EL (cell line): ENCODE measurements at places on chromosomes 7 and 10.

DNA sequence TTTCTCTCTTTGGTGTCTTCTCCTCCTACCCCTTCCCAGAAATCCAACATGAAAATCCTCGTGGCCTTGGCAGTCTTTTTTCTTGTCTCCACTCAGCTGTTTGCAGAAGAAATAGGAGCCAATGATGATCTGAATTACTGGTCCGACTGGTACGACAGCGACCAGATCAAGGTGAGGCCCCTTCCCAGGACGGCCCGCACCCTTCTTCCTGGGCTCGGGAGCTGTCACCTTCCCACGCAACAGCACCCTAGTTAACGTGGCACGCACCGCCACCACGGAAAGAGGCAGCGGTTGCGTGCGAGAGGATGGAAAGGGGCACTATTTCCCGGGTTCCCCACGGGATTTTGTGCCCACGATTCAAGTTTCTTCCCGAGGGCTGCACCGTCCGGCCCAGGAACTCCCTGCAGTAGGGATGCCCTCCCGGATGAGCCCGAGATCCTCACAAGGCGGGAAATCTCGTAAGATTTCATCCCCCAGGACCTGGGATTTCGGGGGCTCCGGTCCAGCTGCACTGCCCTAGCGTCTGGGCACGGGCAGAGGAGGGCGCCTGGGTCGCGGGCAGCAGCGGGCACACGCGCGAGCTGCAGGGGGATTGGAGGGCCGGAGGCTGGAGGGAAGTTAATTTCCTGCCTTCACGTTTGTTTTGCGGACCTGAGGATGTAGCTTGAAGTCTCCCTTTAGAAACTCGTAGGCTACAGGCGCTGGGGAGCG, 834 bp downstream of the TAC1 start:
- no peak for DNase-seq

DNA sequence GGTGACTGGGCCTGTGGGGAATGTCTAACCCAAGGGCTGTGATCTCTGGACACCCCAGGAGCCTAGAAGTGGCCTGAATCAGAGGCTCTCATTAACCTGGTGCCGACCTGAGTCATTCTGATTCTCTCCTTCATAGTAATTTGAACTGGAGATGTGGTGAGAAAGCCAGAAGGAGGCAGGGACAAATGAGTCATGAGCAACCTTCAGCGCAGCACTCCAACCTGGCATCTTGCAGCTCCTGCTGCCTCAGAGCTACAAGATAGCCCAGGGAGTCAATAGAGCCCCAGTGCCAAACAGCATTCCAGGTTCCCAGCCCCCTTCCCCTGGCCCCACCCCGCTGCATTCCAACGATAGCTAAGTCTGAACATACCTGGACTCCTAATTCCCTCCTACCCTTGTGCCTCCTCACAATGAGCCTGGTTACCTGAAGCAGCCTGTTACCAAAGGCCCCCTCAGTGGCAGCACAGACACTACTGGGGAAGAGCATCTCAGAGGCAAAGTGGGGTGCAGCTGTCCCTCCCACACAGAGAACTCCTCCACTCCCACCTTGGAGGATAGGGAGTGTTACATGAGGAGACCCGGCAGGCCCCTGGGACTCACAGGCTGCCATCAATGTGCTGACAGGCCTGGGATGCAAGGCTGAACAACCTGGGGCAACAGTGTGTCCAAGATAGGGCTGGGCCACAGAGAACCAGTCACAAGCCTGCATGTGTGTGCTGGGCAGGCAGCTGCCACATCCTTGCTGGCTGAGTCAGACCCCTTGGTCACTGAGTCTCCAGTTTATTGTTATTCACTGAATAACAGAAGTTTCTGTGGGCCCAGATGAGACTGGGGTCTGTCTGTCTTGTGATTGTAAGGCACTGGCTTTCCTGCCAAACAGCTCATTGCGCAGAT, 76.8 kb upstream of the LEP start:
- DNase-seq, result peak; percentile 78

DNA sequence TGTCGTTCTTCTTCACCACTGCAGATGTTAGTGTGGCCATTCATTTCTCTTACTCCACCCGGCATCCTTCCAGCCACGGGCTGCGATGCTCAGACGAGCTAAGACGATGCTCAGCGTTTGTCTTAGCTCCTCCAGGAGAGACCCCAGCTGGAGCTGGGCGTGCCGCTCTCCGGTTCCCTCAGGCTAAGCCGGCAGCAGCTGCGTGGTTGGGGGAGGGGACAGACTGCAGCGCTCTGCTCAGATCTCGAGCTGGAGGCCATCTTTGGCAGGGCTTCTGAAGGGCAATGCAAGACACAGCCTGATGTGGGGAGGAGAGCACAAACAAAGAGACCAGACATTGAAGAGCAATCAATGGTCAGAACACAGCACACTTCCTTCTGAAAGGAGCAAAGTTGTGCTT, 4.8 kb downstream of the INA start:
- DNase-seq, result peak; percentile 19

DNA sequence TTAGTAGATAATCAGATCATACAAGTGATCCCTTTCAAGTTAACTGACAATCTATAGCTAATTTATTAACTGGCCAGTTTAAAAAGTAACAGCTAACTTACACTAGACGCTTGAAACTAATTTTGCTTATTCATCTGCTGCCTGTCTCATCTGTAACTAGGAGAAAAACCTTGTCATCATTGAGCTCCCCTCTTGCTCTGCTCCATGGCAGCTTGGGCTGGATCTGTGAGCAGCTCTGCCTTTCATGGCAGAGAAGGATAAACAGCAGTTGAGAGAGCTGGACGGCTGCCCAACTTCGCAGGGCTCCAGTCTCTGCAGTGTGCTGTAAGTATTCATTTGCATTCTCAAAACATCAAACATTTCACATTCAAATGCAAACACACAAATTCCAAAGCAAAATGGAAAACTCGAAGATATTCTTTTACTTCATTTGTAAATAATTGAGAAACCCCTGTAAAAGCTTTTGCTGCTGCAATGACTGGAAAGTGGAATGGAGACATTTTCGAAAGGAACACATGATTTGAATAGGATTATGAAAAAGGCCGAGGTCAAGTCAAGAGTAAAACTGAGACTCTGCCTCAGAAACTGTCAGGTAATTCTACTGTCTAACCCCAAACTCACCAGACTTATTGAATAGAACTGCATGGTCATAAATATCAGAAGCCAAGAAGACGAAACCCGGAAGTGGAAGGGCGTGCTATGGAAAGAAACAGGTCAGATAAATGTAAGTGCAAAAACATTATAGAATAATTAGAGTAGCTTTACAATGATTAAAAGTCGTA, 17.6 kb downstream of the SLC35B4 start:
- DNase-seq, result no peak

- no peak for DNase-seq
These were observed 51.1 kb downstream of the NOD1 start for GRCh38 chr7:30427296-30428070.

DNA sequence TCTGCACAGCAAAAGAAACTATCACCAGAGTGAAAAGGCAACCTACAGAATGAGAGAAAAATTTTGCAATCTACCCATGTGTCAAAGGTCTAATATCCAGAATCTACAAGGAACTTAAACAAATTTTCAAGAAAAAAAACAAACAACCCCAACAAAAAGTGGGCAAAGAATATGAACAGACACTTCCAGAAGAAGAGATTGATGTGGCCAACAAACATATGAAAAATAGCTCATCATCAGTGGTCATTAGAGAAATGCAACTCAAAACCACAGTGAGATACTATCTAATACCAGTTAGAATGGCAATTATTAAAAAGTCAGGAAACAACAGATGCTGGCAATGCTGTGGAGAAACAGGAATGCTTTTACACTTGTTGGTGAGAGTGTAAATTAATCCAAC, 7.1 kb upstream of the MKLN1 start:
- no peak for DNase-seq

DNA sequence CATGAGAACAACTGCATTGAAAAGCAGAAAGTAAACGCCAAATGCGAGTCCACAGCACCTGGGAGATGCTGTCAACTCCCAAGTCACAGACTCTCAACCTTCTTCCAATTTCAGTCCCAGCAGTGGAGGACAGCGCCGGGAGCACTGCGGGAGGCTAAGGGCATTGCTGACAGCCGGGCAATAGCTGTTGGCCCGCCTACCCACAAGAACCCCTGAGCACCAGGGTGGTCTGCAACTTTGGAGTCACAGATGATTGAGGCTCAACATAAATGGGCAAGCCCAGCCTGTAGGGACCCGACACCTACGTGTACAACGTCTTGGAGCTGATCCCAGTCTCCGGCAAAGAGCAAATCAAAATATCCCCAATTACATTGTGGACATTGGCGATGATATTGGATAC, 262.9 kb downstream of the TCERG1L start:
- no peak for DNase-seq

GRCh38 chr7:140926021-140926817, 1.5 kb upstream of the BRAF start:
- no peak for DNase-seq

DNA sequence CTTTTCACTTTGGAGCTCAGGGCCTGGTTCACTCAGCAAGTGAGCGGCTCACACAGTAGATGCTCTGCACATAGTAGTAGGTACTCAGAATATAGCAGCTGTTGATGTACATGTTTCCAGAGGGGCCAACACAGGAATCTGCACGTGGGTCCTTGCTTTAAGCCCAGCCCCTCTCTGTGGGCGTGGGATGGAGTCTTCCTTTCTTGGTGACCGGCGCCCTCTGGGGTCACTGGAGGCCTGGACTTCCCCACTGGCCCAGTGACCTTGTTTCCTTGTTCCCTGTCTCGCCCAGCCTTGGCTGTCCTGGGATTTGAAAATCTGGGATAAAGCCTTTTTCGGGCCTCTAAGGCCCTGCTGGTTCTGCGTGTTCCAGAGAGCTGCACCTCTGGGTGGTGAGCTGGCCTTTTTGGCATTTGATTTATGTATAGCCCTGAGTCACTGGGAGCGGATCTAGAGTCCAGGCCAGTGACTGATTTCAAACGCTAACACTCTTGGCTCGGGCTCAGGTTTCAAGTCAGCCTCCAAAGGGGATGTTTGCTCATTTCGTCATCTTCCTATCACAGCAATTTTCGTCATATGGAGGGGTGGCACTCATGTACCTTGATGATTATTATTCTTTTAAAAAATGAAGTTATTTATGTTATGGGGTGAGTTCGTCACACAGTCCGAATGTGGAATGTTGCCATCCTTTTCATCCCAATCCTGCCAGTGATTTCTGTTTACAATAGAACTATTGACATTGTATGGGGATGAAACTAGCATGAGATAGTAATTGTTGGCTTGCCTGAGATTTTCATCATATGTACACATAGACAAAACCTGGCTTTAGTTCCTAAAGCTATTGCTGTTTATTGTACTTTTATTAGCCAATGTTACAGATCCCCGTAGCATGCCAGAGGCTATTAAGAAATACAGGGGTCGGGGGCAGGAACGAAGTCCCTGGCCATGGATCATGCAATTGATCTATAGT, 65.5 kb downstream of the CUX1 start:
- DNase-seq, result peak; percentile 100

- DNase-seq, result peak; percentile 2
These were observed 156.4 kb downstream of the ARID5B start for GRCh38 chr10:62057850-62058249.

GRCh38 chr7:2172311-2173188, 60.2 kb downstream of the MAD1L1 start:
- DNase-seq, result peak; percentile 86

DNA sequence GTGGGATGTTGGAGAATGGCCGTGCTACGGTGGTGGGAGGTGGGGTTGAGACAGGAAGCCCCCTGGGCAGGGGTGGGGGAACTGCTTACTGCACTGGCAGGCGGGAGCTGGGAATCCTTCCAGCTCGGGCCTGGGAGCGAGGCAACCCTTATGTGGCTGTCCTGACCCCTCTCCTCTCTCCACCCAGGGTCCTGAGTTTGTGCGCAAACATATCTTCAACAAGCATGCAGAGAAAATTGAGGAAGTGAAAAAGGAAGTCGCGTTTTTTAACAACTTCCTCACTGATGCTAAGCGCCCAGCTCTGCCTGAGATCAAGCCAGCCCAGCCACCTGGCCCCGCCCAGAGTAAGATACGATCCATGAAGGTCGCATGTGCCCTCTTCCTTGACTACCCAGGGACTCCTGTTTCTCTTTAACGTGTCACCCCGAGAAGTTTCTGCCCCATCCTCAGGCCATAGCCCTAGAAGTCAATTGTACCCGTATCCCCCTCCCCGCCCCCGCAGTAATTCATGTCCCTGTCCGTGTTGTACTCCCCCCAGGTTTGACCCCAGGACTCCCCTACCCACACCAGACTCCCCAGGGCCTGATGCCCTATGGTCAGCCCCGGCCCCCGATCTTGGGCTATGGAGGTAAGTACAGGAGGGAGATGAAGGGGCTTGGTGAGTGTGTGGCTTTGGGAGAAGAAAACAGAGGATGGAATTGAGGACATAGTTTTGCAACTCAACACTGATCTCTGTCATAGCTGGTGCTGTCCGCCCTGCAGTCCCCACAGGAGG, 1.8 kb downstream of the UFSP1 start:
- DNase-seq, result no peak

DNA sequence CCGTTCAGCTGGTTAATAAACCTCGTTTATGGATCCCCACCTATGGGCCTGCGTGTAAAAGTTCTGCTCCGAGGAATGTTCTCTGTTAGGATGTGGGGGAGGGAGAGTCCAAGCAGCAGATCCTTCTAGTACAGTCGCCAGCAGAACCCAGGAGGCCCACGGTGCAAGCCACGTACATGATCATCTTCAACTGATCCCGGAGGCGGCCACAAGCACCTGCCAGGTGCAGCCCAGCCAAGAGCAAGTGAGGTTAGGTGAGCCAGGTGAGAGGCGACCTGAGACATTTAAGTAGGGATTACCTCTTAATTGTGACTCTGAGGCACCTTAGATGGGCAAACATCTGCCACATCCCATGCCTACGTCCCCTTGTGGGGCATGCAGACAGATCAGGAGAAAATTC, 18.0 kb upstream of the FGFR2 start:
- no peak for DNase-seq
